ENCODE measurements at places on chromosomes 11 and 22.

DNA sequence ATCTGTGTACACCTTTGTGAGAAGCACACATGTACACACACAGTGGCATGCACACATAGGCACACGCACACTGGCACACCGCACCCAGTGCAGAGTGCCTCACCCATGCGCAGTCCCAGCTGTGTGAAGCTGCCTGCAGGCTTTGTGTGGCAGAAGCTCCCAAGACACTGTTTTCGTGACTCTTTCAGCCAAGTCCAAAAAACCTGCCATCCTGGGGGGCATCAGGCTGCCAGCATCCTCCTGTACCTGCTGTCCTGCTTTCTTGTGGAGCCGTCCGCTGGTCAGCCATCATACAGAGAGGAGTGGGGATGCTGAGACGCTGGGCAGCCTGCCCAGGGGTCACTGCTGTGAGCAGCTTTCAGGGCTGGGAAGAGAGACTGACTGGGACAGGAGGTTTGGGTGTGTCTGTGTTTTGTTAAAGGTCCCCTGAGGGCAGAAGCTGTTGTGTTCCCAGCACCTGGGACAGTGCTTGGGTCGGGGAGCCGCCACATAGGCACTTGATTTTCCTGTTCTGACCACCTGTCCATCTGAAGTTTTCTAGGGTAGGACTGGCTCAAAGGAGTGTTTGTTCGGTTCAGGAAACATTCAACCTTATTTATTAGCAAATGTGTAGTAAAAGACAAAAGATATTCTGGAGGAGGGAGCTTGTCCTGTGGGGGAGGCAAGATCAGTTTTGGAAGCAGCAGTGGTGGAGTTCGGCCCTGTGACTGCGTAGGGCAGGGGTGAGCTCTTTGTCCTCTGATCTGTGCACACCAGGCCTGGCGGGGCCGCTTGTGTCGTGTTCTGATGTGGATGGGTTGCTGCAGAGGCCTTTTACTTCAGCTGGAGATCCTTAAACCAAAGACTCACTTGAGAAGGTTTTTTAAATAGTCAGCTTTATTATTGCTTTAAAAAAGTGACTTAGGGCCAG lies 29.7 kb downstream of the AP2A2 start:
- DNase-seq = no peak

- DNase-seq = no peak
These were observed 41.4 kb upstream of the CREB3L1 start for GRCh38 chr11:46235777-46236688.

GRCh38 chr11:100929377-100929776 lies 200.2 kb downstream of the PGR start:
- DNase-seq = no peak

- DNase-seq = peak; percentile 23
These were observed 41.1 kb downstream of the GRAMD4 start for GRCh38 chr22:46661221-46661851.

DNA sequence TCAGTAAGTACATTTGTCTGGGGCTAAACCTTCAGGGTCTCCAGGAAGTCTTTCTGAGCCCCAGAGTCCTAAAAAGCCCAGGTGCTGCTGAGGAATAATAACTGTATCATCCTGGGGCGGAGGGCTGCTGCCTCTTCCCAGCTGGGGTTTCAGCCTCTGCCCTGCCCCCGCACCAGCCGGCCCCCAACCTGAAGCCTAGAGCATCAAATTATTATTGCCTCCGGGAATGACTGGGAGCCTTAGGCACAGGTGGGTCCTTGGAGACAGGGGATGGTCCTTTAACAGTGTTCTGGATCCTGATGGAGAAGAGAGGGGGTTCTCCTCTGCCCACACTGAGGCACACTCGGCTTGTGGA lies 64.4 kb downstream of the BCR start:
- DNase-seq = no peak

- DNase-seq = no peak
These were observed 160.2 kb downstream of the FAT3 start for GRCh38 chr11:92384802-92385201.

GRCh38 chr11:101583251-101584128 lies at the start of gene TRPC6:
Gene TRPC6 (minus strand): TSS chr11:101584007. CDS start chr11:101583503, 504 bp downstream.
- no peak for DNase-seq

DNA sequence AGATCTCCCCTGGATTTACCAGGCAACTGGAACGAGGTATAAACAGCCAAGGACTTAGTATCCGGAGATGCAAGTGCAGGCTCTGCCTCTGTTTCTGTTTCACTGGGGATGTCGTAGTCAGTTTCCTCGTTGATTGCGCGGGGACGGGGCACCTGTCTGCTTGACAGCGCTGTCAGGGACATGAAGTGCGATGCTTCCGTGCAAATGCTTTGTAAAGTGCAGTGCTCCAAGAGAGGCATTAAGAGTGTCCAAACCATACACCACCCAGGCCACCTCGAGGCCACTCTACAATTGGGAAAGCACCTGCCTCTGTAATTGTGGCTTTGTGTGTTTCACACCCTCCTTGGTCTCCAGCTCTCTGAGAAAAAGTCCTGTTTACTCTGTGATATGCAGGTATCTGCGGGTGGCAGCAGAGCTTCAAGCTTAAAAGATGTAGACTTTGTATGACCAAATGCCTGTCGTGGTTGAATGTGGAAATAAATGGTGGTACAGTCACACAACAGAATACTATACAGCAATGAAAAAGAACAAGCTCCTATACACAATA lies 18.6 kb upstream of the CD5 start:
- no peak for DNase-seq

- DNase-seq = no peak
These were observed 25.0 kb downstream of the METTL15 start for GRCh38 chr11:28133146-28133545.

DNA sequence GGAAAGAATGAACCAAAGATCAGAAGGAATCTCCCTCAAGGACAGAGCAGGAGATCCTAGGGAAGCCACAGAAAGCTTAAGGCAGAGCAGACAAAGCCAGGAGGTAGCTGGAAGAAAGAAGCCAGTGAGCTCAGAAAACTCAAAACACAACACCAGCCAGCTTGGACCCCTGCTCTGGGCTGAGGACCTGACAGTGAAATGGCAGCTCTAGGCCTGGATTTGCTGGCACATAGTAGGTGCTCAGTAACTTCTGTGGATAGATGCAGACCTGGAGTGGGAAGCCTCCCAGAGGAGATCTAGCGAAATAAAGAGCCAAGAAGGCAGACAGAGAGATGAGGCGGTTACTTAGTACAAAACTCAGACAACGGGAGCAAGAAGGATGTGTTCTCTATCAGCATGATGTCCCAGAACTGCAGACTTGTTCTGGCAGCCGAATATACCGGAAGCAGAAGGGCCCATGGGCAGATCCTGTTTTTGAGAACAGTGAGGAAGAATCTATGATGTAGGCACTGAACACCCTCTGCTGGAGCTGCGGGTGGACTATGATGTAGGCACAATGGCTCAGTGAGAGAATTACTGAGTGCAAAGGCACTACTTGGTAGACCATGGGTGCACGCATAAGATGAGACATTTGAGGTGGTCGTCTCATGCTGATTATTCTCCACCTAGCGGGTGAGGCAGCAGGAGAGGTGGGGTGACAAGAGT lies 4.8 kb downstream of the ROBO4 start:
- no peak for DNase-seq

GRCh38 chr11:88404932-88405710 lies 67.6 kb upstream of the CTSC start:
- DNase-seq = no peak

DNA sequence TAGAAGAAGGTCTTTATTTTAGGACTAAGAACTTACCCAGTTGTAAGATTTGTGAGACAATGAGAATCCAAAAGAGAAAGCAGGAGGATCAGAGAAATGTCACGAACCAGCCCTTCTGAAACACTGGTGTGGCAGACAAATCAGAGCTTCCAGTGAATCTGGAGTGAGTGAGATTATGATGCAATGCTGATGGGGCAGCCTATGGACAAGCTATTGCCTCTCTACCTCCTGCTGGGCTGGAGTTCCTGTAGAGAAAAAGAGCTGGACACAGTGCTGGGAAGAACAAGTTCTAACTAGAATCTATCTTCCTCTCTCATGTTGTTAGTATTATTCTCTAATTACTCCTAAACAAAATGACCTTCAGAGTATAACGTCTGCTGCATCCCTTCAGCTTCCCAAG lies 12.0 kb upstream of the ANO3 start:
- no peak for DNase-seq
